ENCODE measurements at places on chromosomes 4 and X.

DNA sequence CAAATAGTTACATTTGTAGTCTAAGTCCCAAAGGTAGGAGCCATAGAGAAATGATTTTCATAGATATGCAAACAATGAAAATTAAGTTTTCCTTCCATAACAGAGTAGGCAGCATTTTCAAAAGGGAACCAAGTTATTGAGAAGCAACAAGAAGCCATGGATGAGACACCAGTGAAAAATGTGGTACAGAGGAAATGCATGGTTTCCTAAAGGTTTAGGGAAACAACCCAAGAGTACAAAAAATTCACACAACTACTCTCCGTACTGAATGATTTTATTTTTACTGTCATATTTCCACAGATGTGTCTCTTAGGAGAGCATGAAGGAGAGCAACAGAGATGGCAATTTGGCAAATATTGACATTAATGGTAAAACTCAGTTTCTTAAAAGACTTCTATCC is 1408.9 kb upstream of the PCDH7 start:
- DNase-seq: no peak

- no peak for DNase-seq
These were observed 37.9 kb downstream of the PDGFC start for GRCh38 chr4:156933633-156934258.

- no peak for DNase-seq
These were observed 149.3 kb downstream of the RASL11B start for GRCh38 chr4:53011259-53011905.

DNA sequence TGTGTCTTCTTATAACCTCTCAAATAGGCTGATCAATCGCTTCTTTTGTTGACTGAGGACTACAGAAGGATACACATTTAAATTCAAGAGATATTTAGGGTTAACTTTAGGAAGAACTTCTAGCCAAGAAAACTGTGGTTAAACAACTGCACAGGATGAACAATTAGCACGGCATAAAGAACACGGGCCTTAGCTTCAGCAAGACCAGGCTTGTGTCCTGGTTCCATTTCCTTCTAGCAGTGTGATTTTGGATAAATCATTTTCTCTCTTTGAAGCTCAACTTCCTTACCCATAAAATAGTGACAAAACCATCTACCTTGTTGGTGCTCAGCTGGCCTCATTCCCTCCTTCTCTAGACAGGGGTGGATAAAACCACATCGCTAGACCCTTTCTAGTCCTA is 117.6 kb downstream of the TSPAN5 start:
- no peak for DNase-seq

All from stimulated activated CD4-positive, alpha-beta T cell treated with anti-CD3 and anti-CD28 coated beads, Interleukin-2, amount 100 ng/mL, for 24 hours (primary cell).